Activated naive CD8-positive, alpha-beta T cell treated with anti-CD3 and anti-CD28 coated beads for 36 hours (primary cell): ENCODE measurements at places on chromosomes 3 and 15. TPM values are rescaled to one million over a fixed set of nuclear protein-coding genes. Genes with fewer than 3 reads are reported as not detected.

GRCh38 chr15:92807971-92808571 lies 92.1 kb upstream of the CHD2 start:
- DNase-seq, result peak; percentile 14

DNA sequence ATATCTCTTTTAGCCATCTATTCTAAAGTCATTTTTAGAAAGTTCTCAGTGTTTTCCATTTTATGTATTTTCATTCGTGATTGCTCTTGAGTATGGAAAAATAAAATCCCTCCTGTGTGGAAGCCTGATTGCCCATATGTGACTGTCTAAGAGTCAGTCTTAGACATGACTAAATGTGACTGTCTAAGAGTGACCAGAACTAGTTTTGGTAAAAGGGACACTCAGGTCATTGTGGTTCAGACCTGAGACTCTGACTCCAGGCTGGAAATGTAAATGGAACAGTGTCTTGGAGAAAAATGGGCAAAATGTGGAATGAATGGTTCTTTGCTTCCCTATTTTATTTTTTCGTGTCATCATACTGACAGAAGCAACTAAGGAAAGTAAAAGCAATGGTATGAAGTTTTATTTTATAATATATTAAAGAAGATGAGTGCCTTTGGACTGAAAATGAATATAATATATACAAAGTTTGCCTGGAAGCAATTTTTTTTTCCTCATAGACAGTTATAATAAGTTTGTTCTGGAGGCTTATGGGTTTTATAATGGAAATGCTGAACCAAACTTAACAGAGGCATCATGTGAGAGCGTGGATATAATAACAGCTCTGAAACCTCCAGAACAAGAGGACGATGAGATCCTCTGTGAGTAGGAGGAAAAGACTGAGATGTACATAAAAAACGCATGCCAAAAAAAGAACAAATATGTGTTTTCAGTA lies 264.4 kb downstream of the ZPLD1 start:
- DNase-seq, result no peak

The SLC28A2 gene
- total RNA-seq, result not detected

- DNase-seq, result no peak
Observed at GRCh38 chr3:44132593-44132992, 109.1 kb upstream of the TOPAZ1 start.

The EBLN2 gene
- 3.6 TPM for total RNA-seq

GRCh38 chr15:24761704-24762302 lies 86.2 kb downstream of the NPAP1 start:
- DNase-seq, result no peak

- no peak for DNase-seq
Observed at GRCh38 chr3:178847190-178847589, 224.4 kb downstream of the ZMAT3 start.

The IL12A gene
- total RNA-seq, result 0.20 TPM

The C2CD4B gene
- not detected for total RNA-seq

The UBP1 gene
- 59.1 TPM for total RNA-seq

GRCh38 chr3:48125013-48125705 lies 63.1 kb downstream of the CDC25A start:
- DNase-seq, result no peak

GRCh38 chr15:101126618-101127505 lies 125.0 kb downstream of the CHSY1 start:
- DNase-seq, result peak; percentile 26

DNA sequence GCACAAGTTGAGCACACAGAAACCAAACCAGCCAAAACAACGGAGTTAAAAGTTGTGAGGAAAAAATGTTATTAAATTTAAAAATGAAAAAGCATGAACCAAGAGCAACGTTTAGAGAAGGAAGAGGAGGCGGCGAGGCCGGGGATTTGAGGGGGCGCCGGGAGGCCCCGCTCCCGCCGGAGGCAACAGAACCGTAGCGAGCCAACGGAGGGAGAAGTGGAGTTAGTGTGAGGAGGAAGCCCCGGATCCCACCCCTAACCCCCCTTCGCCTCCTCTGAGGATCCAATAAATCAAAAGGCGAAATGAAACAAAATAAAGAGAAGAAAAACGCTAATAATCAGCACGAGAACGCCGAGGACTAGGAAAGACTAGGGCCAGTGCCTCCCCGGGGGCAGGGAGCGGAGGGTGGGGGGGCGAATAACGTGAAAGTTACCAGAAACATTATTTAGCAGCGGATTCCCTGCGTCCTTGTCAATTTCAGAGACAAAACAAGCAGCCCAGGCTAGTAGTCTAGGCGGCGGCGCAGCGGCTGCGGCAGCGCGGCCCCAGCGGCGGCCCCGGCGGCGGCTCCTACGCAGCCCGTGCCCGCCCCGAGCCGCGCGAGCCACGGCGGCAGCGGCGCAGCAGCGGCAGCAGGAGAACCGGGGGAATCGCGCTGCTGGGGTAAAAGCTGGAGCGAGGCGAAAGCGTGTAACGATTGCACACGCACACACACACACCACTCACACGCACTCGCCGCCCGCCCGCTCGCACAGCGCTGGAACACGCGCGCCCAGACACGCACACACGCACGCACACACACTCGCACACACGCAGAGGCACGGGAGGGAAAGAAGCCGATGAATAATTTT lies 1.7 kb downstream of the MEIS2 start:
- DNase-seq, result no peak

- no peak for DNase-seq
Observed at GRCh38 chr3:131819381-131820055, 215.3 kb downstream of the CPNE4 start.

- DNase-seq, result no peak
Observed at GRCh38 chr3:30539206-30539605, 67.2 kb upstream of the TGFBR2 start.

The MOBP gene
- not detected for total RNA-seq

GRCh38 chr3:188854772-188855149 lies 317.0 kb upstream of the TPRG1 start:
- no peak for DNase-seq

GRCh38 chr3:6249679-6250078 lies 611.2 kb upstream of the GRM7 start:
- DNase-seq, result no peak

The HTR3D gene
- not detected for total RNA-seq

GRCh38 chr15:84398763-84399701 lies 163.5 kb downstream of the GOLGA6L4 start:
- no peak for DNase-seq

DNA sequence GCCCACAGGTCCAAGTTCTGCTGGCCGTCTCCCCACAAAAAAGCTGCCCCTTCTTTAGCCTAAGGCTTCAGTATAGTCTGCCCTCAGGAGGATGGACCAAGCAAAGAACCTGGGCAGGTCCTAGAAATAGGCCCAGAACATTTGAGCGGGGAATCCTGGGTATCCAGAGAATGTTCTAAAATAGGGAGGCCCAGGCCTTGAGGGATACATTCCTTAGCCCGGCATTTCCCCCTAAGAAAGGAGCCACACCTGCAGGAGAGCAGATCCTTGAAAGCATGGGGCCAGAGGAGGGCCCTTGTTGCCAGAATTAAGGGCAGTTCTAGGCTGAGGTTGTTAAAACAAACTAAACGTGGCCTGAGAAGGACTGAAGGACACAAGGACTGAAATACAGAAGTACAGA lies 20.6 kb upstream of the MEX3B start:
- no peak for DNase-seq

The ACP3 gene
- total RNA-seq, result not detected

DNA sequence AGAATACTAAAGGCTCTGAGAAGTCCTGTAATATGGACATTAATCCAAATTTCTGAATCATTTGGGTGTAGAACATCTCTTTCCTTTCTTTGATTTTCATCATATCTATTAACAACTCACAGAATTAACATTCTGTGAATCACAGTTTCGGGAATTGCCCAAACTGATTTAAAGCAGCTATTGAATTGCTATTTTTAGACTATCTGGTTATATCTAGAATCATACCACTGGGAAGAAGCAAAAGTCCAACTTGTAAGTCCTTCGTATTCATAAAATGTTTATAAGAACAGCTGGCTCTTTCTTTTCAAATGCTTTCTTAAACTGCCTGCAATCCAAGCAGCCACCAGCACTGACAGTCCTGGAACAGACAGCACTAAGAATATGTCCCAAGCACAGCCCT lies 733.0 kb downstream of the NTRK3 start:
- DNase-seq, result no peak

The TAGLN3 gene
- total RNA-seq, result 0.31 TPM

DNA sequence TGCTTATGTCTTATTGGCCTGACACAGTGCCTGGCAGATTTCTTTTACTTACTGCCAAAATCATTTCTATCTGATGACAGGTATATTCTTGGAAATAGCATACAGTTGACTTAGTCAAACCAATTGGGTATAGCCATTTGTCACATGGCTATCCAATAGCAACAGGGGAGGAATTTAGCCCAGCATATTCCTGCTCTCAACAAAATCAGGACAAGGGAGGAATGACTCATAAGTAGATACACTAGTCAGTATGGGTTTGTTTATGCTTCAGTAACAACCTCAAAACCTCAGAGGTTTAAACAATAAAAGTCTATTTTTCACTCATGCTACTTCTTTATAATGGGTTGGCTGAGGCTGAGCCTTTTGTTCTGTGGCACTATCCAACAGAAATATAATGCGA lies 38.0 kb upstream of the VILL start:
- no peak for DNase-seq

The LIPH gene
- not detected for total RNA-seq

DNA sequence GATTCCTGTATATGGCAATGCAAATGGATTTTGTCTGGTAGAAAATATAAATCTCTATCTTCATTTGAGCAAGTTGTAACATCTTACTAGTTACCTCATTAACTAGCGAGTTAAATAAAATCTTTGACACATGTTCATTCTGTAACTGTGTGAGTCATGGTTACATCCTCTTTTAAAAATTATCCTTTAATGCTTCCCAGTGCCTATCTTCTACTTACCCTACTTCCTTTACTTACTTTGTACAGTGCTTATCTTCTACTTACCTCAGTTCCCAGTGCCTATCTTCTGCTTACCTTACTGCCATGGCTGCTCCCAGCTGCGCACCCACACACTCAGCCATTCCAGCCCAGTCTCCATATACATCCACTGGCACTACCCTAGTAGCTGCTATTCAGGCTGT lies 71.9 kb upstream of the GOLGA8B start:
- no peak for DNase-seq

The SLC28A1 gene
- not detected for total RNA-seq

The GUCA1C gene
- total RNA-seq, result not detected

The GPX1 gene
- total RNA-seq, result 242 TPM

DNA sequence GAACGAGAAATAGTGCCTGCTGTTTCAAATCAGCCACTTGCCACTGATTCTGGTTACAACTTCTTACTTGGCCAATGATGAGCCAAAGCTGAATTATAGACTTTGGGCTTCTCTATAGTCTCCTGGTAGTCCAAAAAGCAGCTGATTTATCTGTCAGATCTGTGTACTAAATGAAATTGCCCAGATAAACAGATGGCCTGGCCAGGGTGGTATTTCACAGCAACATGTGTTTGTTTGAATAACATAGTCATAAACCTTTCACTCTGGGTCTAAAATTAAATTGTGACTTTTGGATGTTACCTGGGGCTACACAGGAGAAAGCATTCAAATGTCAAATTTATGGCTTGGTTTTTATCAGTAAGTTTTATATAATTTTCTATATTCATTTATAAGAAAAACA lies 147.0 kb downstream of the NECTIN3 start:
- DNase-seq, result no peak

The GOLGA8Q gene
- 0.76 TPM for total RNA-seq

DNA sequence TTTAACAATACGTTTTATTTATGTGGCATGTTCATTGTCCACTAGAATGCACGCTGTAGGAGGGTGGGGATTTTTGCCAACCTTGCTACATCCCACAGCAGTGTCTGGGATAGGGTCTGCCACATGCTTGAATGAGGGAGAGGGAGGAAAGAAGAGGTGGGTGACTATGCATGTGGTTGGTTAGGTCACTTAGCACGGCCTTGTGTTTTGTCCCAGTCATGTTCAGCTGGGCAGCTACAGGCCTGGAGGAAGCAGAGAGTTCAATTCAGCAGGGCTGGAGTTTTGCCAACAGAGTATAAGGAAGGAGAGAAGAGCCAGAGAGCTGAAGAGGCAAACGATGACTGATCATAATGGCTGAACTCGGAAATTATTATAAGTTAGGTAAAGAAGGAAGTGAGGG lies 268.4 kb upstream of the NSMCE3 start:
- DNase-seq, result no peak

- peak; percentile 57 for DNase-seq
Observed at GRCh38 chr3:126752303-126753190, 48.5 kb downstream of the CHCHD6 start.

GRCh38 chr3:172905451-172905850 lies 154.9 kb downstream of the ECT2 start:
- DNase-seq, result no peak

- no peak for DNase-seq
Observed at GRCh38 chr3:56005196-56005805, 463.0 kb downstream of the ERC2 start.

- DNase-seq, result peak; percentile 26
Observed at GRCh38 chr3:48241796-48242455, 1.0 kb downstream of the ZNF589 start.

DNA sequence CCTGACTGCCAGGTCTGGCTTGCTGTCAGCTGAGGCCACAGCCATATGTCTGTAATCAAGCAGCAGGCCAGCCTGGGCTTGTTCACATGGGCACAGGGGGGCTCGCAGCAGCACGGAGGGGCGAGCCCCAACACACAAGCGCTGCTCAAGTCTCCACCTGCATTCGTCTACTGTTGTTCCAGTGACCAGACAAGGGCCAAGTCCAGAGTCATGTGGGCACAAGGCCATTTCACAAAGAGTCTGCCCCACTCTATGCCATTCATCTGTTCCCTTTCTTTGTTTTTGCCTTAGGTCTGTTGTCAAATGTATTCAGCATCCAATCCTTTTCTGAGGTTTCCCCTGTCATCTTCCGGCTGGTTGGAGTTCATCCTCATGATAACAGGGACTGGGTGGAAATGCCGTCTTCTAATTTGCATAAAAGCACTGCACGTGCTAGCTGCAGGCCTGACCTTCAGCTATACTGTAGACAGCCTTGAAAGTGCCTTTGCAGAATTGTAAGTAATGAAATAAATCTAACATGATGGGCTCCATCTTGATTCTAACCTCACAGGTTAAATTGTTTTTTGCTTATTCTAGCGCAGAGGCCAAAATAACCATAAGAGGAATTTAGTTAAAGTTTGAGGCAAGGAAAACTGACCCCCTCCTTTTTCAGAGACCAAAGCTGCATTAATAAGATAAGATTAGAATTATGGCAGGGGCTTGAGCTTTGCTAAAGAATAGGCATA lies 28.6 kb upstream of the KBTBD12 start:
- no peak for DNase-seq

DNA sequence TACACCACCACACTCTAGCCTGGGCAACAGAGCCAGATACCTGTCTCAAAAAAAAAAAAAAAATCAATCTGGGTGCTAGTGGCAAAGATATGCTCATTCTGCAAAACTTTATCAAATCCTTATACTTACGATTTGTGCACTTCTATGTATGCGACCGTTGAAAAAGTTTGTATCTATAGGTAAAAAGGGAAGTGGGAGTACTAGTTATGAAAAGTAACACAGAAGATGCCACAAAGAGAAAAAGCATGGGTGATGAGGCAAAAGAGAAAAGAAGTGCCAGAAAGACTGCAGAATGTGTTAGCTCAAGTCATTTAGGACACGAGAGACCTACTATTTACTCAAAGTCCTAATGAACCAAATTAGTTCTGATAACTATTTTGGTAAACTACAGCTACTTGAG lies 407.8 kb downstream of the SHQ1 start:
- DNase-seq, result no peak

The ACKR4 gene
- total RNA-seq, result 0.18 TPM

The QRICH1 gene
- 127 TPM for total RNA-seq

The CLDN18 gene
- not detected for total RNA-seq

The TTLL13 gene
- total RNA-seq, result 0.41 TPM

The ZBTB11 gene
- 23.8 TPM for total RNA-seq

The SCN11A gene
- total RNA-seq, result 0.08 TPM

- no peak for DNase-seq
Observed at GRCh38 chr3:188972310-188972709, 199.5 kb upstream of the TPRG1 start.
